Vagina (tissue), 2 donors: ENCODE measurements at places on chromosomes 13 and 19.

DNA sequence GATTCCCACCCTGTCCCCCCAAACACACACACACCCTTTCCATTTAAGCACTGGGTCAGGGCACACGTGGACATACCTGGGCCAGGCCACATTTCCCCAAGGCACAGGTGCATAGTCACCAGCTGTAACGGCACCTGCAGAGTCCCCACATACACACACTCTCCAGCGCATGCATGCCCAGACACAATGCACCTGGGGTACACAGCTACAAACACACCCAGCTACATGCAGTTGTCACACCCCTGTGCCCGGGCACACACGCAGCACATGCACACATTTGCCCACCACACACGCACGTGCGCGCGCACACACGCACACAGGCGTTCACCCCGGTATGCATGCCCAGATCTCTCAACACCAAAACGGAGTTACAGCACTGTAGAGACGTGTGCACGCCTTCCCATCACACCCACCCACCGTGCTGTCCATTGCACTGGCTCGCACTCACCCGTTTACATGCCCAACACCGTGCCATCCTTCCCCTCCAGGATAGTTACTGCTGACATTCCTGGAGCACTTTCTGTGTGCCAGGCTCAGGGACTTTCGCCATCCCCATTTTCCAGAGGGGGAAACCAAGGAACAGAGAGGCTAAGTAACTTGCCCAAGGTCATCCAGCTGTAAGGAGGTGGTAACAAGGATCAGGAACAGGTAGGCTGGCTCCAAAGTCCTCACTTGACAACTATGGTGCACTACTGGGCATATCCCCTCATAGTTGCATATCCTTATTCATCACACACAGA lies 749 bp upstream of the SHANK1 start:
- no peak for DNase-seq

GRCh38 chr19:56142087-56142787 lies 1.1 kb downstream of the ZNF444 start:
- no peak for DNase-seq

DNA sequence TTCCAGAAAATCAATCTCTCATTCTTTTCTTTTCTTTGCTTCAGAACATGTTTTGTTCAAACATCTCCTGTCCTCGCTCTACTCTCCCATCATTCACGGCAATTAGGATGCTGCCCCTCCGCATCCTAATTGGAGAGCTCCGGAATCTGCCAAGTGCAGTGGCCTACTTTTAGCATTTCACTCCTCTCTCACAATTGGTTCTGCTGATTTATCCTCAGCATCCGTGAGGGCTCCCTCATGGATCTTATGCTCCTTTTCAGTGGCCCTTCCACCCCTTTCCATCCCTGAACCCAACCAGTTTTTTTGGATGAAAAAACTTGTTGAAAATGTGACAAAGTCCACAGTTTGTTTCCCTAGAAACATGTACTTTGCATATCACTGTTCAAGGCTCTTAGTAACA lies 22.4 kb downstream of the AMER2 start:
- DNase-seq, result no peak

DNA sequence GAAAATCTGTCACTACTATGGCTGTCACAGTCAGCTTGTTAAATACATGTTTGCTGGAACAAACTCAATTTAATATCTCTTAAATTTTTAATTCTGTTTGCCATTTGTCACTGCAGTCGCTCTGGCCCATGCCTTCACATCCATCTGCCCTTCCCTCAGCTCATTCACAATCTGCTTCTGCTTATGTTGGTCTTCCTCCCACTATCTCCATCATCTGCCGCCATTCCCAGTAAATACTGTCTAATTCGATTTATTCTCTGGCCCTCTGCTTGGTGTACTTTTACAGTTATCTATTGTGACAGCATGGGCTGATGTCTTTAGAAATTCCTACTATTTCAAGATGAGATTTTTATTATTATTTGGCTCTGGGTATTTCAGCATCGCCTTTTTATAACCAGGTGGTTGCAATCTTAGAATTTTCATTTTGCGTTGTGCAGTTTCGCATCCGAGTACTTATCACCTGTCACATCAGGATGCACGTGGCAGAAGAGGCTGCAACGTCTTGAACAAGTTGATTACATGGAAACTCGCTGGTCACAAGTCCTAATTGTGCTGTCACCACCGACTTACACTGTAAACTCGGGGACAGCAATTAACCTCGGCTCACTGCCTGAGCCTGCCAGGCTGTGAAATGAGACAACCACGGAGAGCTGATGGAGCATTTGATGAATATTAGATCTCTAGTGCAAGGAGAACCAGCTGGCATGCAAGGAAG lies 158.4 kb downstream of the MYO16 start:
- no peak for DNase-seq

- DNase-seq, result no peak
Measured at GRCh38 chr13:102620516-102620915, 23.7 kb downstream of the TPP2 start.

GRCh38 chr13:51733374-51734298 lies 70.3 kb downstream of the DHRS12 start:
- DNase-seq, result no peak

- DNase-seq, result no peak
Measured at GRCh38 chr13:99093997-99094396, 106.7 kb upstream of the UBAC2 start.

GRCh38 chr19:49832556-49832955 lies 14.5 kb downstream of the MED25 start:
- DNase-seq, result no peak

- DNase-seq, result no peak
Measured at GRCh38 chr19:39319892-39320248, 793 bp downstream of the LRFN1 start.

- DNase-seq, result no peak
Measured at GRCh38 chr13:59700281-59700680, 463.4 kb downstream of the DIAPH3 start.

GRCh38 chr13:113730258-113730691 lies 28.8 kb upstream of the TMEM255B start:
- DNase-seq, result no peak

DNA sequence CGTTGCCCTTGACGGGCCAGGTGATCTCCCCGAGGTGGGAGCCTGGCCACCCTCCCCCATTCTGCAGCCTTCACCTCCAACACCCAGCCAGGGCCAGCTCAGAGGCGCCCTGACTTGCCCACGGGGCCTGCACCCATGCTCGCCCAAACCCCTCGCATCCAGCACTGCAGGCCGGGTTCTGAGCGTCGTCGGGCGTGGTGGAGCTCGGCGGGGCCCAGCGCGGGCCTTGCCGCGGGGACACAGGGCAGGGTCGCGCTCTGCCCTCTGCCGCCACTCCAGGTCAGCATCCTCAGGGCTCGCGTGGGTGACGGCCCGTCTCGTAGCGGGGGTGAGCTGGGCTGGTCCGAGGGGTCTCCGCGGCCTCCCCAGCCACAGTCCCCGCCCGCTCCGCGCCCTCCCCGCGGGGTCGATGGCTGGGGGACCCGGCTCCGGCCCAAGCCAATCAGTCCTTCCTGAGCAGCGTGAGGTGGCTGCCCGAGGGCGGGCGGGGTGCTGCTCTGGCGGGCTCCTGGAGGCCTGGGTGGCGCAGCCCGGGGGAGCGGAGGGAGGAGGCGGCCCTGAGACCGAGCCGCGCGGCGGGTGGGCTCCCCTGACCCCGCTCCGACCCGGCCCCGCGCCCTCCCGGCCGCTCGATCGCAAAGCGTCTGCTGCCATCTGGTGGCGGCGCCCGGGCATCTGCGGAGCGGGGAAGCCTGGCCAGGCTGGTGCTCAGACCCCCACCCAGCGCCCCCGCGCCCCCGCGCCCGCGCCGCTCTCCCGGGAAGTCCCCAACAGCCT lies 61.4 kb downstream of the CCNE1 start:
- no peak for DNase-seq

DNA sequence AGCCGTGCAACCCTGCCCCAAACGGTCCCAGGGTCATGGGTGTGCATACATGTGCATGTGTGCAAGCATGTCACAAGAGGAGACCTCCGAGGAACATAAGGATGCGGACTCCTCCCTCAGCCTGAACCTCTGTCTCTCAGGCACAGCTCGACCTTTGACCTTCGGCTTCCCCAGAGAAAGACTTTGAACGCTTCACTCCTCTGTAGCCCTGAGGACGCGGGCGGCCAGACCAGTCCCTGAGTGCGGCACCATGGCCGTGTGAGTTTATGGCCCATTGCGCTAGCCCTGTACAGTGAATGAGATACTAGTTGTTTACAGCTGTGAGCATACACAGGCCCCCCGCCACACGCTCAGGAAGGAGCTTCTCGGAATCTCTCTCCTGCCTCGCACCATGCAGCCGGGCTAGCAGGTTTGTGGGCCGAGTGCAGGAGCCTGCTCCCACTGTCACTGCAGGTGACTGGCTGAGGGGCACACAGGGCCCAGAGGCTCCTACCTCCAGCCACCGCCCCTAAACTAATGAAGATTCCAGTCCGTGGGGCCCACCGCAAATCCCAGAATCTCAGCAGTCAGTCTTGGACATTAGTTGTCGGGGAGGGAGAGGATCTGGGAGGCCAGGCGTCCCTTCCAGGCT lies 10.8 kb downstream of the RASA3 start:
- no peak for DNase-seq

DNA sequence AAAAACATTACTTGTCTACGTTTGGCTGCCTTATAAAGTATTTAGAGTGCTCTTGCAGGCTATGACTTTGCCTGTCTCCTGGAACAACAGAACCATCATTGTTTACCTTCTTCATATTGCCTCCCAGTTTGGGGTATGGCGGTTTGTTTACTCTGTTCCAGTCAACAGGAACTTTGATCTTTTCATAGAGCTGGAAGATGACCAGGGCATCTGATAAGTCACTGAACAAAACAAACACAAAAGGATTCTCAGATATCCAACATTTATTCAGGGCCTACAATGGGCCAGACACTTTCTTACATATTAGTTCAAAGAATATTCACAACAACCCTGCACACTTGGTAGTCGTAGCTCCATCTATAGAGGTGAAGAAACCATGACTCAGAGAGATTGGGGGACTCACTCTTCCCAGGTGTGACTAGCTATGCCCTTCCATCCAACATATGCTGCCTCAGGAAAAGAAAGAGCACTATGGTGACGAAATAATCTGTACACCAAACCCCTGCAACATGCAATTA lies 38.4 kb upstream of the CPB2 start:
- no peak for DNase-seq

- DNase-seq, result no peak
Measured at GRCh38 chr13:42239161-42239560, 32.8 kb upstream of the AKAP11 start.

DNA sequence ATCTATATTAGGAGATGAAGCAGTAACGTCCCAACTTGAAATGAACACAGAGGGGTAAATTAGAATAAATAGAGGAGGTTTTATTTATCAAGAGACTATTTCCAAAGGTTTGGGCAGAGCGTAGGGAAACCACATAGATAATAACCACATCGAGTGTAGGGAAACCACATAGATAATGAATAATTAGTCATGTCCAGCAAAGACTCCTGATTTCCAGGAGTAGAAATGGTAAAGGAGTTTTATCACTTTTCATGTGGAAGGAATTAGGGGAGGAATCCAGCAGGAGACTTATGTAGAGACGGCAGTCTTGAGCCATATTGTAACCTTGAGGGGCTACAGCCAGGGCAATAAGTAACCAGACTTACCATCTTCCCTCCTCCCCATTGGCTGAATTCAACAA lies 136.3 kb upstream of the CSNK1A1L start:
- DNase-seq, result no peak

- DNase-seq, result no peak
Measured at GRCh38 chr13:79387853-79388252, 18.2 kb downstream of the RBM26 start.

GRCh38 chr19:19582471-19582870 lies 36.0 kb downstream of the PBX4 start:
- no peak for DNase-seq

GRCh38 chr19:34962687-34963572 lies 1.1 kb downstream of the ZNF792 start:
- DNase-seq, result no peak

GRCh38 chr13:39603424-39603947 lies 493 bp upstream of the LHFPL6 start:
- no peak for DNase-seq
